ENCODE measurements at places on chromosomes 1 and 21.

- DNase-seq = no peak
These were observed 813.2 kb downstream of the PLA2G4A start for GRCh38 chr1:187641907-187642306.

DNA sequence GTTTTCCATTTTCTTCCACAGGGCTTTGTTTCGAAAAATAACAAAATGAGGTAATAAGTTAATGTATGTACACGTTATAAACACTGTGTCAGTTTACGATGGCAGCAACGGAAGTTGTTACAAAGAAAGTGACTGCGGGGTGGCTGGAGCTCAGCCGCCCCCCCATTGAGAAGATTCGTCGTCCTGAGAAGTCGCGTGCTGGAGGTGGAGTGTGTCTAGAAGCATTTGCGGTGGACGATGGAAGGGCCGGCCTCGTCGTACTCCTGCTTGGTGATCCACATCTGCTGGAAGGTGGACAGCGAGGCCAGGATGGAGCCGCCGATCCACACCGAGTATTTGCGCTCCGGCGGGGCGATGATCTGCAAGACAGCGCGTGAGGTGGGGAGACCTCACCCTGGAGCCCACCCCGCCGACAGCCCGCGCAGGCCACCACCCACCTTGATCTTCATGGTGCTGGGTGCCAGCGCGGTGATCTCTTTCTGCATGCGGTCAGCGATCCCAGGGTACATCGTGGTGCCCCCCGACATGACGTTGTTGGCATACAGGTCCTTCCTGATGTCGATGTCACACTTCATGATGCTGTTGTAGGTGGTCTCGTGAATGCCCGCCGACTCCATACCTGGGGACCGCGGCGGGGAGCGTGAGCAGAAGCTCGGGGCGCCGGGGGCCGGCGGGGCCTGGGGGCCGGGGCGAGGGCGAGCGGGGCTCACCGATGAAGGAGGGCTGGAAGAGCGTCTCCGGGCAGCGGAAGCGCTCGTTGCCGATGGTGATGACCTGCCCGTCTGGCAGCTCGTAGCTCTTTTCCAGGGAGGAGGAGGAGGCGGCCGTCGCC, 2.4 kb downstream of the ACTA1 start:
- DNase-seq = peak; percentile 35

GRCh38 chr1:8987881-8988617, 38.2 kb downstream of the SLC2A7 start:
- peak; percentile 10 for DNase-seq

GRCh38 chr1:107548276-107548675, 407.4 kb downstream of the NTNG1 start:
- DNase-seq = no peak

DNA sequence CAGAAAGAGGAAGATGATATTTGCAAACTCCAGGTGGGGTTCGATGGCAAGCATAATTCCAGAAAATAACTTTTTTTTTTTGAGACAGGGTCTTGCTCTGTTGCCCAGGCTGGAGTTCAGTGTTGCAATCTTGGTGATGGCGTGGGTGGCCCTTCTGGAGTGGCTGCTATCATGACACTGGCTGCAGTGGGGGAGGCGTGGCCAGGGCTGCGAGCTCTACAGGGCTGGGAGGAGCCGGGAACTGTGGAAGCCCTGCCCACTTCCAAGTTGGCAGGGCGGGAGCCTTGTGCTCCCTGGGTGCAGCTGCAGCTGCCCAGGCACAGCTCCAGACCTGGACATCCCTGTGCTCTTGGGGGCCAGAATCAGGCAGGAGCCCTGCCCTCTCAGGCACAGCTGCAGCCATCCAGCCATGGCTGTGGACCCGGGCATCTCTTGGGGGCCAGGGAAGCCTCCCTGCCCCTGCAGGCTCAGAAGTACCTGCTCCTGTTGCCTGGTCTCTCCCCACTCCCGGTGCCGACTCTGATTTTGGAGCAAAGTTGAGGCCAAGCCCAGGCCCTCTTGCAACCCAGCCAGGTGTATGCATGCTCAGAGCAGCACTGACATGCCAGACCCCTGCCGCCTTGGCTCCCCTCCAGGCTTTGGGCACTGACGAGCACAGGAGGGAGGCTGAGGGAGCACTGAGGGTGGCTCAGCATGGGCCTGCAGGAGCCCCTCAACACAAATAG, 7.2 kb upstream of the BCL10 start:
- DNase-seq = peak; percentile 13
